ENCODE measurements at places on chromosomes 12 and 14.
A peak's percentile ranks its signal among the peaks of the same experiment; 100 is the strongest.

DNA sequence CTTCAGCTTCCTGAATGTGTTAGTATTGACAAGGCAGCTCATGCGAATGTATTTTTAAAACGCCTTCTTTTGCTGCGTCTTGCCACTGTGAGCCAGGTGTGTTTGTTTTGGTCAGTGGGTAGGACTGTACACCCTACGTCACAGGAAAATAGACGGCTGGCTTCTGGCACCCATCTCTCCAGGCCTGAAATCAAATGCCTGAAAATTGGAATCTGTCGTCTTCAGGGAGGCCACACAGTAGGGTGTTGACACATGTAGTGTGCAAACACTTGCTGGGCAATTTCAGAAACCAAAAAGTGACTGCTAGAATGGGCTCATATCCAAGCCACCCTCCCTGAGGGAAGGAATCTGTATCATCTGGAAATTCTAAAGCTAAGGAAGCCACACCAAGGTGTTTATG, 209.3 kb downstream of the TTC8 start:
- DNase-seq: no peak

GRCh38 chr14:90443161-90444076, 46.6 kb downstream of the CALM1 start:
- DNase-seq: no peak

DNA sequence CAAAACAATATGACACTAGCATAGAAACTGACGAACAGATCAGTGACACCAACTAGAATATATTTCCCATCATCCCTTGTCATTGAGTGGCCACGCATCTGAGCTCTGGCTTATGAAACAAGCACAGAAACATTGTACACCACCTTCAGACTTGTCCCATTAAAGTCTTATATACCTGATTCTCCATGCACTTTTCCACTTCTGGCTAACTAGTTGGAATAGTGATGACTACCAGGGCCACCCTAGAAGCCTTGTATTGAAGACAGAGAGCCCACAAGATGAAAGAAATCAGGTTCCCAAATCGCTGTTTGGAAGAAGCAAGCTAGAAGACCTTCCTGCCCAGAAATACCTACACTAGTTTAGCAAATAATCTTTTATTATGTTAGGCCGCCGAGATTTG, 99.7 kb upstream of the PPM1H start:
- DNase-seq: no peak

GRCh38 chr12:3139760-3140159, 62.6 kb downstream of the TSPAN9 start:
- no peak for DNase-seq

GRCh38 chr12:99234702-99235101, 412.9 kb upstream of the GARIN6 start:
- no peak for DNase-seq

- peak; percentile 25 for DNase-seq
Measured at GRCh38 chr12:130667421-130667960, 48.6 kb downstream of the RIMBP2 start.

DNA sequence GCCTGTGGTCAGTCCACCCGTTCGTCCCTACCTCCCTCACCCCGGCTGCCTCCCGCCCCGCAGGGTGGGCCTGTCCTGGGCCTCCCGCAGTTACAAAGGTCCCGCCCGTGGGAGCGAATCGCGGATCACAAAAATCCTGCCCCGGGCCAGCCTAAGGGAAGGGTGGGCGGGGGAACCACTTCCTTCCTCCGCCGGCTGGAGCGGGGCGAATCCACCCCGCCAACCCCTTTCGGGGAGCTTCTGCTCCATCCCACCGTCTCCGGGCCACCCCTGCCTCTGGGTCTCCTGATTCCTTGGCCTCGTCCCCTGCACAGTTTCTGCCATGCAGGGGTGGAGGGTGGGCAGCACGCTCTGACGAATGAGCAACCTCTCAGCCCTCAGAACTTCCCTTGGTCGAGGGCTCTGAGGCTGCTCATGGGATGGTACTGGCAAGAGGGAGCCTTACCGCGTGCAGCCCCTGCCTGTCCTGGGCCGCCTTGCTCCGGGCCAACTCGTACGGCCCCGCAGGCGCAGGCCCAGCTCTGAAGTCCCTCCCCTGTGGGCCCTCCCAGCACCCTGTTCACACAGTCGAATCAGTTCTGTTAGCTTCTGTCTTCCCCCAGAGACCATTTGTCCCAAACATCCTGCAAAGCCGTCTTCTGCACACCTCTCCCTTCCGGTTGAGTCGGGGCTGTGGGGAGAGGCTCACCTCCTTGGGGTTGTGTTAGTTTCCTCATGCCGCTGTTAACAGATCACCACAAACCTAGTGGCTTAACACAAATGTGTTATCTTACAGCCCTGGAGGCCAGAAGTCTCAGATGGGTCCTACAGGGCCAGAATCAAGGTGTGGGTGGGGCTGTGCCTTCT, 589 bp upstream of the HVCN1 start:
- DNase-seq: peak; percentile 53

- no peak for DNase-seq
Measured at GRCh38 chr12:104344682-104345081, 41.1 kb downstream of the EID3 start.

DNA sequence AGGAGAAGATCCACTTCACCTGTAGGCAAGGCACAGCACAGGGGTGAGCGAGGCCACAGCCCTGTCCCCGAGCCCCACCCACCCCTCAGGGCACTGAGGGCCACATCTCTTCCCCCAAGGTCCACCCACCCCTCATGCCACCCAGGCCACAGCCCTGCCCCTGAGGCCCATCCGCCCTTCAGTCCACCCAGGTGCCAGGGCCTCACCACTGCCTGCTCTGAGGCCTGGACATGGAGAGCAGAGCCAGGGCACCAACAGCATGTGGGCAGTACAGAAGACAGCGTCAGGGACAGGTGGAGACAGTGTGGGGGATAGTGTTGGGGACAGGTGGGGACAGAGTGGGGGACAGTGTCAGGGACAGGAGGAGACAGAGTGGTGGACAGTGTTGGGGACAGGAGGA, 138.3 kb downstream of the TMEM121 start:
- no peak for DNase-seq

GRCh38 chr14:100815478-100816285, 10.2 kb upstream of the MEG3 start:
- DNase-seq: no peak

GRCh38 chr12:108804271-108804953, 53.0 kb downstream of the SSH1 start:
- DNase-seq: no peak

GRCh38 chr12:27123642-27124041, 41.3 kb upstream of the C12orf71 start:
- no peak for DNase-seq

DNA sequence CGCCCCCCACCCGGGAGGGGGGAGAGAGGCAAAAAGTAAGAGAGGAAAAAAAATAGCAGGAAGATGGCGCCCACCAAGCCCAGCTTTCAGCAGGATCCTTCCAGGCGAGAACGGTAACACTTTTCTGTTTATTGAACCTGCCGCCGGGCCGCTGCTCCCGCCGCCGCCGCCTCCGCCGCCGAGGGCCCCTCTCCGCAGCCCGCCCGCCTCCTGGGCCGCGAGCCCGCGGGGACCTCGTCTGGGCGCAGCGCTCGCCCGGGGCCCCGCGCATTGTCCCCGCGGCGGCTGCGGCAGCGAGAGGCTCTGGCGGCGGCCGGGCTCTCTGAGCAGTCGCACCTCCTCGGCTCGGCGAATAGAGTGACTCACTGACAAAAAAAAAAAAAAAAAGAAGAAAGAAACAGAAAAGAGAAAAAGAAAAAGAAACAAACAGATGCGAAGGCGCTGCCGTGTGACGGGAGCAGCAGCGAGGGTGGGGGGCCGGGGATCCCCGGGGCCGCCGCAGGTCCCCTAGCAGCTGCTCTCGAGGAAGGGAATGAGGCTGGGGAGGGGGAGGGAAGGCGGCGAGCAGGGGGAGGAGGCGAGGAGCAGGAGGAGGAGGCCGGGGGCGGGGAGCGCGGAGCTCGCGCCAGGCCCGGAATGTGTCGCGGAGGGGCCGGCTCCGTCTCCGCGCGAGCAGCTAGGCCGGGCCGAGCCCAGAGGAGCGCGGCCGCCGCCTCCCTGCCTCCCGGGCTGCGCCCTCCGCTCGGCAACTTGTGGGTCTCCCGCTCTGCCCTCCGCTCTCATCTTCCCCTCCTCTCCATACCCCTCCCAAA, 781 bp downstream of the NPAS3 start:
- DNase-seq: peak; percentile 69

GRCh38 chr12:6532927-6533652, 1.2 kb upstream of the GAPDH start:
- DNase-seq: peak; percentile 82

DNA sequence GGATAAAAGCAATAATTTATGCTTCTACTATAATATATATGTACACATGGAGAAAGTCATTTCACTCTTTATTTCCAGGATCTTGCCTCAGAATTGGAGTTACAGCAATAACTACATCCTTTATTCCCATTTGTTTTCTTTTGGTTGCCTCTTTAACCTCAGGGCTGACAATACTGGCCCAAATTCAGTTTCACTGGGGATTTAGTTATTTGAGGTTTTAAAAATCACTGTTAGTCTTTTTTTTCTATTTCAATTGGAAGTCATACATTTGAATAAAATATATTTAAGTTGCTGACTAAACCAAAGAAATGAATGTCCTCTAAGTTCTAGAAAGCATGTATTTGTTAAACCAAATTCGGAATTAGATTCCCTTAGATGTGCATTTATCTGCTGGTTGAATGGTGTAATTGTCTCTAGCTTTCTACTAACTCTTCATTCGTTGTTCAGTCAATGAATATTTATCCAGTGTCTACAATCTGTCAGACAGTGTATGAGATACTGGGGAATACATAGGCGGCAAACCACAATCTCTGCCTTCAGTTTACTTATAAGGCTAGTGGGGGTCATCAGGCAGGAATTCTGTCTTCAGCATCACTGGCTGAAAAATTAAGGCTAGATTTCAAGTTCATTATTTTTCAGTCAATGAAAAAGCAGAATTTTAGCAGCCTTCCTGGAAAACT, 190.8 kb upstream of the ARHGAP5 start:
- DNase-seq: no peak

DNA sequence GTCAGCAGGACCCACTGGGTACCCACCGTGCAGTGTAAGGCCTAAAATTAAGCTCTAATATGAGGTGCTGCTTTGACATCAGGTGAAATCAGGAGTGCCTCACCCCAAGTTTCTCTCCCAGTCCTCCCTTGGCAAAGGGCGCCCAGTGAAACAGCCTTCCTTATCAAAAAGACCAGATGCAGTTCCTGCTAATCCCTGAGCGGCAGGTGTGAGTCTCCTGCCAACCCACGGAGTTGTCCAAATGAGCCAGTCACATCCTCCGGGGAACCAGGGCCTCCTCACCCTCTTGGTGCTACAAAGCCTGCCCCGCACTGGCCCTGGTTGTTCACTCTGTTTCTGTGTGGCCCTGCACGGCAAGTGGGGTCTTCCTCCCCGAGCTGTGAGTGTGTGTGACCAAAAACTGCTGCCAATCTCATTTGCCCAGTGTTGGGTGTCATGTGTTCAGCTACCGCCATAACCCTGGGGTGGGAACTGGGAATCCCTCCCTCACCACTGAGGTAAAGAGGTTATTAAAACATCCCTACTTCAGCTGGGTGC, 20.2 kb upstream of the P2RX4 start:
- DNase-seq: no peak

DNA sequence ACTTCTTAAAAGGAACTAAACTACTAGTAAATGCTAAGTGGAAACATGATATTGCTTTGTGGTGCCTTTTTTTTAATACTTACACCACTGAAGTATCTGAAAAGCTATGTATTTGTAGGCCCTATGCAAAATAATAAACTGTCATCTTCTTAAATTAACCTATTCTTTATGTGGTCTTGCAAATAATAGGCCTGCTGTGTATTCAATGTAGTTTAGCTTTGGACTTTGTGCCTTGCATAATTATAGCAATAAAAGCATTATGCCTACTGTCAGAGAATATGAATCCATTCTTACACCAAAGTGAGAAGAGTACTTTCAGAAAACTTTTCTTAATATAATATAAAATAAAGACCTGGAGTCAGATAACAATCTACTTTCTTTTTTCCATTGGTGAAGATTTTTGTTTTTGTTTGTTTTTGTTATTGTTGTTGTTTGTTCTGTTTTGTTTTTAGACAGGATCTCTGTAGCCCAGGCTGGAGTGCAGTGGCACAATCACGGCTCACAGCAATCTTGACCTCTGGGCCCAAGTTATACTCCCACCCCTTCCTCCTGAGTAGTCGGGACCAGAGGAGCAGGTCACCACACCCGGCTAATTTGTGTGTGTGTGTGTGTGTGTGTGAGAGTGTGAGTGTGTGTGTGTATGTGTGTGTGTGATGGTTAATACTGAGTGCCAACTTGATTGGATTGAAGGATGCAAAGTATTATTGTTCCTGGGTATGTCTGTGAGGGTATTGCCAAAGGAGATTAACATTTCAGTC, 213.8 kb downstream of the SLC6A15 start:
- no peak for DNase-seq

GRCh38 chr12:90399357-90399756, 555.6 kb downstream of the CCER1 start:
- DNase-seq: no peak

GRCh38 chr12:11731455-11731854, 82.0 kb downstream of the ETV6 start:
- DNase-seq: no peak

GRCh38 chr14:77862154-77862786, 62.4 kb downstream of the ADCK1 start:
- peak; percentile 78 for DNase-seq

DNA sequence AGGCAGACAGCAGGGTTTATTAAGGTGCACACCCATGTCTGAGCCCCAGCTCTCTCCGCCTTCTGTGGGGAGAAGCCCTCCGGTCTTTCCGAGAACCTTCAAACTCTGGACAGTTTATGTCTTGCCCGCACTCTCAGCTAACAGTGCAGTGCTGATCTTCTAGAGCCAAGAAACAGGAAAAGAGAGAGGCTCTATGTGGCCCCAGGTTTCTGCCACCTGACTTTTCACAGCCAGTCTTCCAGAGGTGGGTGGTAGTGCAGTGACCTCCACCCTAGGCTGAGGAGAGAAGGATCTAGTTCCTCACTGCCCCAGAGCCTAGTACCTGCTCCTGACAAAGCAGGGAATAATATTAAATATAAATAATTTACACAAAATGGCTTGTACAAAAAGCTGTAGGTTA, 4.0 kb upstream of the SLC22A17 start:
- DNase-seq: peak; percentile 20

DNA sequence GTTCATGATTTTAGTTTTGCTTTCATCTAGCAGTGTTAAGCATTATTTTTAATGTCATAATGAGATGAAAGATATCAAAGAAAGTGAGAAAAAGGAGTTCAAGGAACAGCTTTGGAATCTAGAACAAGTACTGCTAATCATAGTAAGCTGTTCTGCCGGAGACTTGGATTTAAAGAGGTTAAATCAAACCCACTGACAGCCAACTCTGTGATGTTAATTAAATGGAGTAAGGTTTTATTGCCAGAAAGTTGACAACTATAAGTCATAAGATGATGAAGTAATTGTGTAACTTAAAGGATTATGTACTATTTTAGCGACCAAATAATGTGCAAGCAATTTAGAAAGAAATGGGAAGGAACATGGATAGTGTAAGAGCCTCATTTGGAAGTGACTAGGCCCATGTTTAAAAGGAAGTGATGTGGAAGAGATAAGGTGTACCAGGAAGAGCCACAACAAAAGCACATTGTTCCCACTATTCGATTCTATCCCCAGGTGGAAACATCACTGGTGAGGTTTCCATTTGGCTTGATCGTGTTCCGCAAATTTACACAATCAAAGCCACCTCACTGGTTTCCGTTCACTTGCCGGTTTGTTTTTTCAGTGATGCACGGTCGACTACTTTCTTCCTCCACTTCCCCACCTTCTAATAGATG, 388.5 kb downstream of the PAWR start:
- DNase-seq: no peak

All from right lobe of liver (tissue), 6 donors.